Placental epithelial cell (primary cell): ENCODE measurements at places on chromosomes 3 and 15. TPM values are rescaled to one million over a fixed set of nuclear protein-coding genes. Genes with fewer than 3 reads are reported as not detected.

The TRANK1 gene
- 1.4 and 3.1 TPM in 2 replicates for total RNA-seq

The KCNAB1 gene
- under 0.01 and 0.54 TPM in 2 replicates for total RNA-seq

The CPB1 gene
- total RNA-seq: not detected in 2 replicates

The FBXL22 gene
- total RNA-seq: 0.22 and 0.39 TPM in 2 replicates

The C15orf62 gene
- total RNA-seq: under 0.01 and 0.33 TPM in 2 replicates

The CFAP91 gene
- not detected in 2 replicates for total RNA-seq

The STAB1 gene
- total RNA-seq: 0.22 and 0.39 TPM in 2 replicates

The RETNLB gene
- not detected in 2 replicates for total RNA-seq

The FETUB gene
- 0.22 TPM in 1 of 2 replicates, not detected in the other for total RNA-seq

The SELENOK gene
- total RNA-seq: 18.5 and 25.8 TPM in 2 replicates

The CDC25A gene
- 5.1 and 12.0 TPM in 2 replicates for total RNA-seq

The NPAP1 gene
- total RNA-seq: not detected in 2 replicates

The ALPK3 gene
- 0.33 and 0.79 TPM in 2 replicates for total RNA-seq

The ADCY5 gene
- total RNA-seq: under 0.01 and 0.87 TPM in 2 replicates

The PSTPIP1 gene
- total RNA-seq: 0.39 and 0.76 TPM in 2 replicates

The HRG gene
- not detected in 2 replicates for total RNA-seq

The MASP1 gene
- under 0.01 TPM in 2 replicates for total RNA-seq

The PPP4R2 gene
- 62.9 and 68.7 TPM in 2 replicates for total RNA-seq

The RPL14 gene
- 210 and 221 TPM in 2 replicates for total RNA-seq

The CD86 gene
- total RNA-seq: 0.79 and 2.0 TPM in 2 replicates

The FGF7 gene
- total RNA-seq: 0.54 and 0.79 TPM in 2 replicates

The SSUH2 gene
- 0.11 and 0.39 TPM in 2 replicates for total RNA-seq

The GOLGA8M gene
- 1.3 TPM in 1 of 2 replicates, not detected in the other for total RNA-seq

The RBP2 gene
- not detected in 2 replicates for total RNA-seq

The P2RY13 gene
- not detected in 2 replicates for total RNA-seq

The CCR3 gene
- 0.33 TPM in 1 of 2 replicates, not detected in the other for total RNA-seq

The PLSCR2 gene
- total RNA-seq: not detected in 2 replicates

The PSMD2 gene
- 208 and 513 TPM in 2 replicates for total RNA-seq

The TOMM70 gene
- total RNA-seq: 38.9 and 45.2 TPM in 2 replicates

The CCR9 gene
- not detected in 2 replicates for total RNA-seq

The CFAP92 gene
- 0.39 TPM in 1 of 2 replicates, not detected in the other for total RNA-seq

The SH2D7 gene
- not detected in 2 replicates for total RNA-seq

The GRK7 gene
- total RNA-seq: 0.11 TPM in 1 of 2 replicates, not detected in the other

The TMEM44 gene
- total RNA-seq: 15.5 and 23.9 TPM in 2 replicates

The CD200R1 gene
- total RNA-seq: 0.39 and 2.5 TPM in 2 replicates

The DAZL gene
- under 0.01 and 0.22 TPM in 2 replicates for total RNA-seq

The WNT7A gene
- total RNA-seq: 2.0 and 6.8 TPM in 2 replicates

The KCNMB3 gene
- total RNA-seq: 1.2 and 2.4 TPM in 2 replicates

The SV2B gene
- not detected in 2 replicates for total RNA-seq

The GSK3B gene
- total RNA-seq: 79.7 and 96.7 TPM in 2 replicates

The GRAMD2A gene
- total RNA-seq: 86.4 and 116 TPM in 2 replicates

The ADIPOQ gene
- total RNA-seq: not detected in 2 replicates

The SEMA3G gene
- total RNA-seq: not detected in 2 replicates

The SLC28A1 gene
- not detected in 2 replicates for total RNA-seq

The C3orf80 gene
- 0.11 TPM in 1 of 2 replicates, not detected in the other for total RNA-seq

The SMC4 gene
- 51.3 and 66.0 TPM in 2 replicates for total RNA-seq

The SLC15A2 gene
- total RNA-seq: 3.7 and 9.4 TPM in 2 replicates

The MESP1 gene
- 0.39 TPM in 1 of 2 replicates, not detected in the other for total RNA-seq

The SST gene
- total RNA-seq: not detected in 2 replicates

The DHX36 gene
- total RNA-seq: 29.4 and 36.1 TPM in 2 replicates

The MCF2L2 gene
- under 0.01 and 0.98 TPM in 2 replicates for total RNA-seq

The LTK gene
- total RNA-seq: under 0.01 TPM in 1 of 2 replicates, not detected in the other

The GOLGA8T gene
- not detected in 2 replicates for total RNA-seq

The PCOLCE2 gene
- total RNA-seq: 0.39 TPM in 1 of 2 replicates, not detected in the other

The EOMES gene
- total RNA-seq: not detected in 2 replicates

The SLC6A20 gene
- not detected in 2 replicates for total RNA-seq

The RPP25 gene
- 0.98 and 2.0 TPM in 2 replicates for total RNA-seq

The SLC27A2 gene
- total RNA-seq: not detected in 2 replicates

The KLF15 gene
- total RNA-seq: under 0.01 TPM in 1 of 2 replicates, not detected in the other
